ENCODE measurements at places on chromosomes 11 and 22.

DNA sequence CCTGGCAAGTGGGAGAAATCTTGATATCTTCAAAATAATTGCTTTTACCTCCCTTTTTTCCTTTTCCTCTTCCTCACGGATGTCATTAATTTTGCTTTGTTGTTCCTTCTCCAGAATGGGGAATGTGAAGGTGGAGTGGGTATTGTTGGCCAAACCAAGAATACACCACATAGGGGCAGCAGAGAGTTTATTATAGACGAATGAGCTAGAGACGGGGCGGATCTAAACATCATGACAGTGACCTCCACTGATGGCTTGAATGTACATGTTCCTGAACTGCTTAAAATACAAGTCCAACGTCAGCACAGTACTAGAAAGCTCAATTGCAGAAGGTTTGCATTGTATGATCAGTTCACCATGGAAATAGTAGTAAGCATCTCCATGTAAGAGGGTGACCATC lies 122.3 kb upstream of the SNX19 start:
- peak; percentile 15 for DNase-seq

GRCh38 chr22:20228055-20228938 lies 39.8 kb downstream of the RTN4R start:
- DNase-seq = no peak

- DNase-seq = no peak
These were observed 11.8 kb downstream of the C11orf87 start for GRCh38 chr11:109433753-109434256.

- DNase-seq = no peak
These were observed 120.5 kb downstream of the CACNA1I start for GRCh38 chr22:39690881-39691605.

DNA sequence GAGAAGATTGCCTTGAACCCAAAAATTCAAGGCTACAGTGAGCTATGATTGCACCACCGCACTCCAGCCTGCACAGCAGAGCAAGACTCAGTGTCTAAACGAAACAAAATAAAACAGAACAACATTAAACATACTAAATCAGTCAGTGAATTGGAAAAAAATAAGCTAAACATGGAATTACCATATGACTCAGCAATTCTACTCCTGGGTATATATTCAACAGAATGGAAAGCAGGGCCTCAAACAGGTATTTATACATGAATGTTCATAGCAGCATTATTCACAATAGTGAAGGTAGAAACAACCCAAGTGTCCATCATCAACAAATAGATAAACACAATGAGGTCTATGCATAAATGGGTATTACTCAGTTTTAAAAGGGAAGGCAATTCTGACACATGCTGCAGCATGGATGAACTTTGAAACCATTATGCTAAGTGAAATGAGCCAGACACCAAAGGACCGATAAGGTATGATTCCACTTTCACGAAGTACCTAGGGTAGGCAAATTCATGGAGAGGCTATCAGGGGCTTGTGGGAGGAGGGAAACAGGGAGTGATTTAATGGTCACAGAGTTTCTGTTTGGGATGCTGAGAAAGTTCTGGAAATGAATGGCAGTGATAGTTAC lies 15.5 kb downstream of the NTM start:
- DNase-seq = no peak

GRCh38 chr11:61761440-61762222 lies 9.2 kb downstream of the MYRF start:
- DNase-seq = no peak

- DNase-seq = no peak
These were observed 22.6 kb downstream of the FADD start for GRCh38 chr11:70225681-70226177.

DNA sequence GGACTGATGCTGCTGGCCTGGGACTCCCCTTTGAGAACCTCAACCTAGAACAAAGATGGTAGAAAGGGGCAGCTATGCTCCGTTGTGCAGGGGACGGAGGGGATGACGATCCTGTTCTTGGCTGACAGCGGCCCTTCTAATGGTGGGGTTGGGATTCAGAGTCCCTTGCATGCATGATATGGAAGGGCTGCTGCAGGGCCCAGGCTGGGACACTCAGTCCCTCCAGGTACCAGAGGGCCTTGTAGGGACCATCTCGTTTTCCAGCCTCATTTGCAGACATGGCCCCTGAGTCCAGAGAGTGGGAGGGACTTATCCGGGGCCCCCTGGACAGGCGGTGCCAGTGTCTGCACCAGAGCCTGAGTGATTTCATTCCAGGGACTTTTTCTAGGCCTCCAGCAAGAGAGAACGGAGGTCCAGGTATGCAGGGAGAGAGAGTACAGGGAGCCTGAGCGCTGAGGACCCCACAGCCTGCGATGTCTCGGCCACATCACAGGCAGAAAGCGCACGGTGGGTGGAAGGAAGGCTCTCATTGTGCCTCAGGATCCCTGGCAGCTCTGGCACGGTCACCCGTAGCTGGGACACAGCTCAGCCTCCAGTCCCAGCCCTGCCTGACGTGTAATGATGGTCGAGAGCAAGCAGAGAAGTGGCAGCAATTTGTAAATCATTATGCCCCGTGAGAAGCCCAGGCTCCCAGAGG lies 860.8 kb downstream of the TBC1D22A start:
- no peak for DNase-seq

GRCh38 chr11:112770033-112770432 lies 191.2 kb upstream of the NCAM1 start:
- DNase-seq = no peak

GRCh38 chr11:116445108-116446047 lies 327.4 kb downstream of the BUD13 start:
- DNase-seq = no peak

- no peak for DNase-seq
These were observed 35.0 kb downstream of the PPFIBP2 start for GRCh38 chr11:7548659-7549274.

DNA sequence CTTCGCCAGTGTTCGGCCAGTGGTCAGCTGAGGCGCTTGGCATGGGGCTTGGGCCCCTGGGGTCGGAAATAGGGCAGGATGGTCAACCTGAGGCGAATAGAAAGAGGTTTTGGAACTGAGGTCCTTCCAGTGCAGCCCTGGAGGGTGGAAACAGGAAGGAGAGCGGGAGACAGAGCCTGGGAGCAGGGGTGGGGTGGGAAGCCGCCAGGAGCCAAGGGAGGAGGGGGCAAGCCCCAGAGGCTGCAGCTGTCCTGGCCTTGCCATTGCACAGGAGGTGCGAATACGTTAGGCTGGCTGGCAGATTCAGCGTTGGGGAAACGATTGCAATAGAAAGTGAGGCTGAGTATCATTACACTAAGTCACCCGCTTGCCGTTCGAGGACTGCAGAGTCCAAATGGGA lies 13.9 kb upstream of the KCTD17 start:
- DNase-seq = no peak

DNA sequence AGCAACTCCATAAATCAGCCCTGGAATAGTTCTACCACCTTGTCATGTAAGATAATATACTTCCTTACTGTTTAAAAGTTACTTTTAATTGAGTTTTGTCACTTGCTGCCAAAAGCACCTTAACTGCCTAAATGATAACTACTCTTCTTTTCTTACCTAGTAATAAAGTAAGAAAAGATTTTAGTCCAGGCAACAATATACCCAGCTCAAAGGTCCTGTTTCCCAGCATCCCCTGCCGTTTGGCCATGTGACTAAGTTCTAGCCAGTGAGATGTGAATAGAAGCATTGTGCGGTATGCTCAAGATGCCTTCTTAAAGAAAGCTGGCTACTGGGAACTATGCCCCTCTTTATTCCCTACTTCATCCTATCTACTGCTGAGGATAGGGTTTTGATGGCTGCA lies 39.4 kb upstream of the CCDC34 start:
- DNase-seq = no peak

DNA sequence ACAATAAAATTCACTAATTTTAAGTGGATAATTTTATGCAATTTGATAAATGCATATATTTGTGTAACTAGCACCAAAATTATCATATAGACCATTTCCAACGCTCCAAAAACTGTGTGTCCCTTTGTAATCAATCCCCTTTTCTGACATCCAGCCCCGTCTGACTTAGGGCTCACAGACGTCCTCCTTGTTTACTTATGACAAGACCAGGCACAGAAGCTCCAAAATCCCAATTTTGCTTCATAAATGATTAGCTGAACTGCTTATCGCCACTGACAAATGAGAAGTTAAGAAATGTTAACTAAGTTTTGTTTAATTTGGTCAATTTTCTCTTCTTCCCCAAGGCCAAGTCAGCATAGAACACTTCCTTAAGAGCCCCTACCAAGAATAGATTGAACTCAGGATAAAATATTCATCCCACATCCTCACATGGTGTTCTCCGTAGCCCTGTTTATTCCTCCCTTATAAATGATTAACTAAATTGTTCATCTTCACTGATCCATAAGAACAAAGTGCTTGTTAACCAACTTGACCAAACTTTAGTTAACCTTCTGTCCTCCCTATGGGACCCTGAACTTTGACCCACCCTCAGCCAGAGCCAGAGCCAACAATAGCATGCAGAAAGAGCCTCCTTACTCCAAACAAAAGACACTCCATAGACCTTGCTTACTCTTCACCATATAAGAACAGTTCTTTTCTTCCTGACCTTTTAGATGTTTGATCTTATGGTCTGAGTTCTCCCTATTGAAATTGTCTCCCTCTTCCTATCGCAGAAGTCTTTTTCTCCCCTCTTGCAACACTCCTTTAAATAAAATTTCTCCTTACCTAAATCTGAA lies 30.8 kb upstream of the GLYAT start:
- no peak for DNase-seq

DNA sequence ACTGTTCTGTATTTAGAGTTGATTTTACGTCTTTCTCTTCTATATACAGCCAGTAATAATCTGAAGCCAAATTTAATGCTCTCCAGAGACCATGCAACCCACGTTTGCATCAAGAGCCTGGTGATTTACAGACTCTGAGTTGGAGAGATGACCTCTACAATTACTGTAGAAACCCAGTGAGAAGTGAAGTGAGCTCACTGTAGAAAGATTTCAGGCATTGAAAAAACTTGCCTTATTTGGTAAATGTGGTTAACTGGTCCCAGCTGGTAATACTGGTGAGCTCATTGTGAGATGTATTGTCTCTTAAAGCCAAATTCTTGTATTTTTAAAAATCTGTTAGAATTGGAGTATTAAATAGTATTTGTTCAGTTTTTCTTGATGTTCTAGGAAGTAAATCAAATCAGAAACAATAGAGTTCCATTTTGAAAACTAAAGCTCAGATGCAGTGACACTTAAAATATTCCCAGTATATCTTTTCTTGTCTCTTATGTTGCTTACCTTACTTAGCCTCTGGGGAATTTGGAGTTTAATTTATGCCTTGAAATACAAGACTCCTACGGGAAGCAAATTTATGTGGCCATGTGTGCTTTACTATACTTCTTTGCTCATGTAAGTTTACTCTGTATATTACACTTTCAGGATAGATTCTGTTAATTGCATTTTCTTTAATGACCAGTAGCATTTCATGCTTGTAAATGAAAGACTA lies 189.9 kb downstream of the ARHGAP42 start:
- peak; percentile 27 for DNase-seq

DNA sequence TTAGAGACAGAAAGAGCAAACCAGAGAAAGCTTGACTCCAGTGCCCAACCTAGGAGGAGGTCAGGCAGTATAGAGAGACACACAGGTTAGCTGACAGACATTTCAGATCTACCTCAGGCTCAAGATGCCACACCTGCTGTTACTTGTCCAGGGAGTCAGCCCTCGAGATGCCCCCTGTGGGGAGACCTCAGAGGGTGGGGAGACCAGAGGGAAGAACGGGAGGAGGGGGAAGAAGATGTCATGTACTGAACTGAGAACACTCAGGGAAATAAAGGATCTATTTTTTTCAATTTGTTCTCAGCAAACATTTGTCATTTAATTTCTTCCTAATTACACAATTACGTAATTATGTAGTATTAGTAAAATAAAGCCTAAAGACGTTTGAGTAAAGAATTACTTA lies 196.3 kb upstream of the CADM1 start:
- DNase-seq = no peak

DNA sequence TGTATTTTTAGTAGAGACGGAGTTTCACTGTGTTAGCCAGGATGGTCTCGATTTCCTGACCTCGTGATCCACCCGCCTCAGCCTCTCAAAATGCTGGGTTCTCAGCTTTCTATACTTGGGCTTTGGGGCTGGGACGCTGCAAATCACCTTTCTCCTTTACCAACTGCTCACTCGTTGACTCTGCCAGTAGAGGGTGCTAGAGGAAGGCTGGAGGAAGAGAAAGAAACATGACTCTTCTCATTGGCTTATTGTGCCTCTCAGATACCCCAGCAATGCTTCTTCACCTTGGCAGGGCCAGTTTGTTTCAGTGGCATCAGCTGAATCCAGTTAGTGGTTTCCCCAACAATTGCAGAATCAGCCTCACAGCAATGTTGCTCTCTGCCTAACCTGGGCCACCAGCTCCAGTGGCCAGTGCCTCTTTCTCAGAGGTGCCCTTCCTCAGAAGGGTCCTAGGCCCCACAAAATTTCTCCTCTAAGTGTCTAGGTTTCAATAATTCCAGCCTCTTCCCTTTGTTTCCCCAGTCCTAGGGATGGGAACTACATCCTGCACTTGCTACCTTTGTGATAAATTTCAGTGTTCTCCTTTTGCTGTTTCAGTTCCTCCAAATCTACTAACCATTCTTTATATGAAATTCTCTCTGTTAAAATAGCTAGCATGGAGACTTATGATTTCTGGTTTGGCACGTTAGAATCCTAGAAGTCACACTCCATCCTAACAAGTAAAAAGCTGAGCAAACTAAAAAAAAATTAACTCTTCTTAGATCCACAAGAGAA lies 71.5 kb upstream of the VSTM5 start:
- peak; percentile 51 for DNase-seq

DNA sequence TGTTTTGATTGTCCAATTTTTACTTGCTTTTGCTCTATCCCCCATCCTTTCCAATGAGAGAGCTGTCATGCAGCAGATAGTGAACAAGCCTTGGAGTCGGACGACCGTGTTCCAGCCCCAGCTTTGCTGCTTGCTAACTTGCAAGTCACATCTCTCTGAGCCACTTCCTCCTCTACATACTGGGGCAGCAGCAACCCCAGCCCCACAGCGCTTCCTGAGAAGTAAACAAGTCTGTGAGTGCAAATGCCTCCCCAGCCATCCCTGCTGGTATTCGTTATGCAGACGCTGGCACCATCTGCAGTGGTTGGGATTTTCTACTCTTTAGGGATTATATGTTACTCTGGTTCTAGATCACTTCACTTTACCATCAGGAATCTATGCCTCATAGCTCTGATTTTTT lies 35.0 kb downstream of the TPBGL start:
- no peak for DNase-seq

DNA sequence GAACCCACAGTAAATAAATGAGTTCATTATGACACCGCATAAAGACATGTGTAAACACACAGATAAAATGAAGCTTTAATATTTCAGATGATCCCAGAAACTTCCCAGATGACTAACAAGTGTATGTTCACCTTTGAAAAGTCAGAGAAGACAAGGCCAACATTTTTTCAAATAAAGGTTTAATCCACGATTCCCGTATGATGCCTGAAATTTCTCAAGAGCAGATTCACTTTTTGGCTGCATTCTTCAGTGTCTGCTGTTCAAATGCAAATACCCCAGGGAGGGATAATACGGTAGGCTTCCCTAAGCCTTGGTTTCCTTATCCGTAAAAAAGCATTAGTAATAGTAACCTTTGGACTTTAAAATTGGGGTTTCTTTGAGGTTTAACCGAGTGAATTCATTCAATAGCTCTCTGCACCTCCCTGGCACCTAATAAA lies 62.5 kb downstream of the SYTL2 start:
- DNase-seq = no peak

GRCh38 chr22:39356464-39356863 lies 6.7 kb downstream of the SYNGR1 start:
- DNase-seq = no peak

GRCh38 chr11:11163669-11164333 lies 189.2 kb downstream of the CSNK2A3 start:
- no peak for DNase-seq

GRCh38 chr11:69958308-69958707 lies 119.8 kb upstream of the ANO1 start:
- no peak for DNase-seq

GRCh38 chr22:17110791-17111550 lies 10.2 kb downstream of the TMEM121B start:
- no peak for DNase-seq

Data from A549 (cell line).